ENCODE measurements at places on chromosomes 7 and 10. TPM values are rescaled to one million over a fixed set of nuclear protein-coding genes. Genes with fewer than 3 reads are reported as not detected.

Gene RSPH10B2
- 0.66 TPM for total RNA-seq

Gene PTF1A
- not detected for total RNA-seq

Gene GIMAP6
- 170 TPM for total RNA-seq

Gene RBP3
- not detected for total RNA-seq

Gene AGMO
- not detected for total RNA-seq

Gene HMX3
- total RNA-seq, result not detected

Gene THNSL1
- total RNA-seq, result 1.3 TPM

Gene SNX10
- 45.7 TPM for total RNA-seq

Gene HOGA1
- not detected for total RNA-seq

Gene PLPP4
- not detected for total RNA-seq

Gene FAM107B
- 220 TPM for total RNA-seq

Gene HPS6
- 24.1 TPM for total RNA-seq

Gene NUTM2A
- 0.80 TPM for total RNA-seq

Gene RBM20
- total RNA-seq, result 0.27 TPM

Gene CLDN4
- total RNA-seq, result not detected

Gene GRID2IP
- 0.10 TPM for total RNA-seq

Gene ZNF488
- total RNA-seq, result not detected

Gene EBLN1
- total RNA-seq, result not detected

Gene SPDYE6
- total RNA-seq, result not detected
